ENCODE measurements at places on chromosomes 2 and 18.
A peak's percentile ranks its signal among the peaks of the same experiment; 100 is the strongest.

GRCh38 chr18:3671176-3671575, 221.2 kb downstream of the TGIF1 start:
- no peak for DNase-seq

GRCh38 chr18:604771-605170, 8.0 kb downstream of the CLUL1 start:
- no peak for DNase-seq

- peak; percentile 37 for DNase-seq
Measured at GRCh38 chr18:10353791-10354190, 100.6 kb upstream of the APCDD1 start.

DNA sequence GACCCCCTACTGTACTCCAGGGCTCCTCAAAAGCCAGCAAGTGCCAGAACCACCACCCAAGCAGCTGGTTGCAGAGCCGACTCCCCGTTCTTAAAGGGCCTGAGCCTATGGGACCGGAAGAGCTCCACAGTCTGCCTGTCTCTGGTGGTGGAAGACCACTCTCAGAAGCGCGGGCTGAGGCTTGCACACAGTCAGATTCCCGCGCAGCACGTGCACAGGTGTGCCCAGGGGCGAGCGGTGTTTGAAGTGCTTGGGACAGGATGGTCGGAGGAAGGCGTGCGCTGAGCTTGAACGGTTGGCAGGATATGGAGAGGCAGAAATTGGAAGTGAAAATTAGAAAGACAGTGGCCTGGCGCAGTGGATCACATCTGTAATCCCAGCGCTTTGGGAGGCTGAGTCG, 64.8 kb downstream of the CYP26B1 start:
- DNase-seq = no peak

- DNase-seq = peak; percentile 62
Measured at GRCh38 chr2:230868161-230868946, 3.6 kb downstream of the ITM2C start.

Data from tongue (tissue), 3 donors.